ENCODE measurements at places on chromosomes 7 and 10.

- DNase-seq: no peak
Observed at GRCh38 chr7:134375206-134375605, 58.5 kb upstream of the SLC35B4 start.

- no peak for DNase-seq
Observed at GRCh38 chr7:128168667-128169210, 72.3 kb upstream of the LEP start.

DNA sequence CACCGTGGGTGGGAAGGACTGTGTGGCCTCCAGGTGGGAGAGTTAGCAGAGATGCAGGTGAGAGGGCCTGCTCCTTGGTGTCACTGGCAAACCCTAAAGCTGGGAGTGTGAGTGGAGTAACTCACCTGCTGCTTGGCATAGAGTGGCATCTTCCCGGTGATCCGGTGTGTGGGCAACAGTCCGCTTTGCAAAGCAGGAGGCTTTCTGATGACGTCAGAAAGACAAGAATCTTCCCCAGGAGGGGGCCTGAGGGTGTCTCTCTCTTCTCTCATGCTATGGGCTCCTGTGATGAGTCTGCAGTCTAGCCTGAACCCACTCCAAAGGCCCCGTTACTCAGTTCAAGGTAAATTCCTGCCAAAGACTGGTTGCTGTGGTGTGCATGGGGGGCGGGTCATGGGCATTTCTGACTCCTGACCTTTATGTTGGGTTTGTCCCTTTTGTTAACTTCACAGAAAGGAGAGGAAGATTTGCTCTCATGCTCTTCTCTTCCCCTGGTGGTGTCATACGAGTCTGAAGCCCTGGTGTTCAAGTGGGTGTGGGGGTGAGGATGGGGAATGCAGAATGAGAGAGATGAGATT, 187.9 kb downstream of the GATA3 start:
- no peak for DNase-seq

GRCh38 chr7:18045171-18045570, 17.5 kb upstream of the PRPS1L1 start:
- DNase-seq: no peak

DNA sequence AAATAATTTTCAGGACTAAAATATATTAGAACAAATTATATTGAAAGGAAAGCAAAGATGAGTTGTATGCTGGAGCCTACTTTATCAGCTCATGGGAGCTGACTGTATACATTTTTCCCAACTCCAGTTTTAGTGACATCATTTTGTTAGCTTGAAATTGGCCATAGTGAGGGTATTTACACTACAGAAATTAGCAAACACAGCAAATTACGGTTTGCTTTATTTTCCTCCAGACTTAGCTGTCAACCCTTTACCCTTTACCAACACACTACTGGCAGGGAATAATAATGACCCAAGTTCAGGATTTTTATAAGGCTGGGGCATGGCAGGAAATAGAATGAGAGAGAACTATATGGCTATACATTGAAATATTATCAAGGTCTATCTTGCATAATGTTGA, 120.3 kb upstream of the PRSS1 start:
- DNase-seq: no peak

DNA sequence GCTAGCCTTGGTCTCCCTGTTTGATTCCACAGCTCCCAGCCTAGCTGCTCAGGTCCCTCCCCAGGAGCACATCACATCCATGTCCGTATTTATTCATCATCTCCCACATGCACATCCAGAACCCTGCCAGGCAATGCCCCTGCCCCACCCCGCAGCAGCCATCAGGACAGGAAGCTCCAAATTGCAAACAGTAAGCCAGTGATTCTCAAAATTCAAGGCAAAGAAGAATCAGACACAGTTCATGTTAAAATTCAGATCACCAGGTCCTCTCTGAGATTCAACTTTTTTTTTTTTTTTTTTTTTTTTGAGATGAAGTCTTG, 17.7 kb downstream of the LRRC20 start:
- no peak for DNase-seq

DNA sequence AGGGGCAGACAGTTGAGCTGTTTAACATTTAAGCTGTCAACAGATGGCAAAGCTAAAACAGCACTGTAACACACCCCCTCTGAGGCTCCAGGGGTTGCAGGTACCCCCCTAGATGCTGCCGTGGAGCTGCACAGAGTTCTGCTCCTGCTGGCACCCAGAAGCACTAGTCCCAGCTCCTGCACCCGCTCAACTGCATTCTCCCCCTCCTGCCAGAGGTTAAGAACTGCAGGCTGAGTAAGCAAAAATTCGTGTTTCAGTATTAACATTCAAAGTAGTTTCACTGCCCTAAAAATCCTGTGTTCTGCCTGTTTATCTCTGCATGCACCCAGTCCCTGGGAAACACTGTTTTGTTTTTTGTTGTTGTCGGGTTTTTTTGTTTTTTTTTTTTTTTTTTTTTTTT, 790.8 kb upstream of the KCND2 start:
- peak; percentile 1 for DNase-seq

DNA sequence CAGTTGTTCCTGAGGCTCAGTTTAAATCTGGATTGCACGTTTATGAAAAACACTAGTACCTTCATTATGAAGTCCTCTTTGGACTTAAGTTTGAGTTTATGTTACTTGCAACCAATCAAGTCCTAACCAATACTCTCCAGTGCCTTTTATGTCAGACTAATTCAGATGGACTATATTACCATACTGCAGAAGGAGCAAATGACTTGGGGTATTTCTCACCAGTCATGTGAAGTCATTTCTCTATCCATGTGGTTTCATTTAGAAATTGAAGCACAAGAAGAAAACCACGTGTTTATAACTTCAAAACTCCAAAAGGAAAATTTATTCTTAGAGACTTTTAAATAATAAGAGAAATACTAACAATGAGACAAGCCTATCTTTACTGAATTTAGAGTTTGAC, 201.6 kb downstream of the MBL2 start:
- no peak for DNase-seq

- DNase-seq: no peak
Observed at GRCh38 chr7:94095316-94096009, 91.3 kb upstream of the BET1 start.

GRCh38 chr7:2736411-2736914, 48.5 kb downstream of the AMZ1 start:
- no peak for DNase-seq

- DNase-seq: no peak
Observed at GRCh38 chr10:93657757-93658156, 44.6 kb downstream of the FRA10AC1 start.

- no peak for DNase-seq
Observed at GRCh38 chr7:73715648-73716317, 3.7 kb downstream of the STX1A start.

GRCh38 chr10:57222129-57222528, 861.1 kb upstream of the ZWINT start:
- no peak for DNase-seq

- DNase-seq: no peak
Observed at GRCh38 chr7:13724977-13725566, 264.4 kb downstream of the ETV1 start.

GRCh38 chr7:40921589-40922315, 781.1 kb downstream of the INHBA start:
- no peak for DNase-seq

DNA sequence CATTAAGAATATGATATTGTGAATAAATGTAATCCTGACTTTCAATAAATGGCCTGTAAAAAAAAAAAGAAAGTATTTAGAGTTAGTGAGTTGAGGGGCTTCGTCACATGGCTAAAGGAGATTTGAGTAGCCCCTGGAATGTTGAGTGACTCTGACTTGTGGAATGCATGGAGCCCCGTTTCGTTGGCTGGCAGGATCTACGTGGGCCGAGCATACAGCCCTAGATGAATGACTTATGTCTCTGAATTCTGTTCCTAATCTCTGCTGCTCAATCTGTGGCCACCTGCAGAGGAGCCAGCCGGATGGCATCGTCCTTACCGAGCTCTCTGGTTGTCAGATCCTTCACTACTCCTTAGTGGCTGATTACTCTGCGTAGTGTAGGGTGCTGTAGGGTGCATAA, 155.7 kb downstream of the MGMT start:
- no peak for DNase-seq

GRCh38 chr7:155291045-155291530, 6.6 kb upstream of the INSIG1 start:
- DNase-seq: no peak

DNA sequence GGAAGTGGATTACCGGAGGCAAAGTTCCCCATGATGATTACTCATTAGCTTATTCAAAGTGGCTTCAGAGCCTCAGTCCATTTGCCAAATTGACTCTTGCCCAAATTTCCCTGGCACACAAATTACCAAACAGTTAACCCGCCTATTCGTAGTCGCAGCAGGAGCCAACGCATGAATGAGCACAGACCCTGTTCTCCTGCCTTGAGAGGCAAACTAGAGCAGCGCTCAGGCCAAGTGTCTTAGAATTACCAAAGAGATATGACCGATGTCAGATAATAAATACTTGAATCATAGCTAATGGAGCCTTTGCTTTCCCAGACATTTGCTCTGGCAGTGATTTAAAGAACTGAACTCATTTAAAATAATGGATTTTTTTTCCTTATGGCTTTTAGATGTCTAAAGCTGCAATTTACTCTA, 64.9 kb downstream of the CTTNBP2 start:
- DNase-seq: no peak

- no peak for DNase-seq
Observed at GRCh38 chr7:73452999-73453635, 19.5 kb downstream of the FZD9 start.

- no peak for DNase-seq
Observed at GRCh38 chr7:49500741-49501140, 272.7 kb upstream of the VWC2 start.

- no peak for DNase-seq
Observed at GRCh38 chr10:49151025-49151445, 17.2 kb upstream of the FAM170B start.

DNA sequence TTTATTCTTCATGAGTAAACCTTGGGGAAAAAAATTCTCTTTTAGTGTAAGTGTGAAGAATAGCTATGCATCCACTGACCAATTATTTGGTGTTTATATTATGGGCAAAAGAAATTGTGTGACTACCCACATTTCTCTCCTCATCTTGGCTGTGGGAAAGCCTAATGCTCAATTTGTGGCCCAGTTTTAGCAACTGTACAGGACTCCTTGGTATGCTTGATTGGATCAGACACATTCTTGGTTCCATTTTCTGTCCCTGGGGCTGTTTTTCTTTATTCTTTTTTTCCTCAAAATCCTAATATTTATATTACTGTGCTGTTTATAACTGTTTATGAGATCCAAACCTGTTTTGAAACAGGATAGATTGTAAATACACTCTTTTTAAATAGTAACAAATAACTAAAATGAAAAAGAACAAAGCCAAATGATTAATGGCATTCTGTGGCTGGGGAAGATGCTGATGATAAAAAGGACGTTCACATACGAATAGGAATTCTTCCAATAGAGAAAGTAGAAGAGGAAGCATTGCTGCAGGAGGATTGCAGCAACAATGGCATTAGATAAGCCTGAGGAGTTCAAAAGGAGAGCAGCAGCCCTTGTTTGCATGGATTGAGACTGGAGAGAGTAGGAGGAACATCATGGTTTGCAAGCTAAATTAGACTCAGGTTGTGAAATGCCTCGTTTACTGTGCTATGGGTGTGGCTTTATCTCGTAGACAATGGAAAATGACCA, 580.5 kb downstream of the INHBA start:
- DNase-seq: no peak

DNA sequence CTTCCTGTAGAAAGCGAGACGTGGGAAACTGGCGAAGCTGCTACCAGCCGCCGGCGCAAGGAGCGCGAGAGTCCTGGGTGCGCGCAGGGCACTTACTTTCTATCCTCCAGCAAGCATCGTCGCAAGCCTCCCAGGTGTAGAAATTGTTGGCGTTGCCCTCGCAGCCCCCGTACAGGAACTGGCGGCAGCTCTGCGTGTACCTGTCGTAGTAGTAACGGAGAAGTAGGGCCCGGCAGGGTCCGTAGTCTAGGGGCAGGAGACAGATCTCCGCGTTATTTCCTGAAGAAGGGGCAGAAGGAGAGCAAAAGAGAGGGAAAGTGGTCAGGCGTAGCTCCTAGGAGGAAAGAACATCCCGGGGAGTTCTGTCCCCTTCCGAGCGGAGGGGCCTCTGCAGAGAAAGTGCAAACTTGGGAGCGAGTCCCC, 501 bp downstream of the TFPI2 start:
- no peak for DNase-seq

GRCh38 chr10:90847436-90847835, 10.4 kb downstream of the HTR7 start:
- no peak for DNase-seq

- no peak for DNase-seq
Observed at GRCh38 chr10:22003964-22004281, 393 bp upstream of the DNAJC1 start.

DNA sequence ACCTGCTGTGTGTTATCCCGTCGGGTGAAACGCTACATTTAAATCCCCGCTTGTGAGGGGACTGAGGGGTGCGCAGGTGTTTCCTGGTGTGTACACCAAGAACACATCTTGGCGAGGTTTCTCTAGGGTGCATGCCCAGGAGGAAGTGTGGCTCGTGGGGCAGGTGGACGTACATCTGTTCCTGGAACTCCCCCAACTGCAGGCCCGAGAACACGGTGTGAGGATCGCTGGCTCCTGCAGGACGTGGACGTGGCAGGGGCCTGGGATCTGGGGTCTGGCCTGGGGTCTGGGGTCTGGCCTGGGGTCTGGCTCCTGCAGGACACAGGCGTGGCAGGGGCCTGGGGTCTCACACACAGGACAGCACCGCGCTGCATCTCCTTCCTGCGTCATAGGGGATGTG, 10.1 kb downstream of the KNDC1 start:
- DNase-seq: no peak

DNA sequence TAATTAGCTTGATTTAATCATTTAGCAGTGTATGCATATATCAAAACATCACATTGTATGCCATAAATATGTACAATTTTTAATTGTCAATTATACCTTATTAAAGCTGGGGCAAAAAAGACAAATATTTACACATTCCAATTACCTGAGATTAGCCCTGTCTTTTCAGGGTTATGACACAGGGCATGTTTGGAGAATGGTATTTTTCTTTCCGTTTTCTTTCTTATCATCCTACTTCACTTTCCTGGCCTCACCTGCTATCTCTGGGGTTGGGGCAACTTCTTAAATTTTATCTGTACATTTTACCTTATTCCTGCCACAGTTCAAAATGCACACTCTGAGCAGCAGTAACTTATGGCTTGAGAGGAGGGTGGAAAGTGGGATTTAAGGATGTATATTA, 285.9 kb downstream of the DOCK4 start:
- no peak for DNase-seq

- no peak for DNase-seq
Observed at GRCh38 chr7:84251277-84251781, 56.7 kb upstream of the SEMA3A start.

DNA sequence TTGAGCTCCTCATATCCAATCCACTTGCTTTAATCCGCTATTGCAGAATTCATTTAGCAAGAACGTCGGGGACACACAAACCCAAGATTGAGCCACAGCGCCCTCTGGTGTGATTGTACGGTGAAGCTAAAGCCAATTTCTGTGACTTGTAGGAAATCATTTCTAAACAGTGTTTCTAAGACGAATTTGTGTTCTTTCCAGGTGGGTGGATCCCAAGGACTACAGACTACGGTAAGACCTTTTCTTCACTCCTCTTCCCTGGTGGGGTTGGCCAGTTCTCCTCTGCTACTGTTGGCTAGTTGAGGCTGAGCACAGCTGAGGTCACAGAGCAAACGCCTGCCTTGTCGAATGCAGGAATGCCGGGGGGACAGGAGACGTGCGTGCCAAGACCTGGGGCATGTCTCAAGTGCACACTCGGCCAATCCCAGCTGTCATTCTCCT, 5.2 kb downstream of the DMBT1 start:
- DNase-seq: no peak

- DNase-seq: no peak
Observed at GRCh38 chr7:157702311-157703023, 365.7 kb downstream of the DNAJB6 start.

All from GM19239 (cell line).